Stimulated activated CD8-positive, alpha-beta memory T cell treated with anti-CD3 and anti-CD28 coated beads, Interleukin-15, amount 100 ng/mL, for 24 hours (primary cell): ENCODE measurements at places on chromosomes 5 and 9.
A peak's percentile ranks its signal among the peaks of the same experiment; 100 is the strongest.

DNA sequence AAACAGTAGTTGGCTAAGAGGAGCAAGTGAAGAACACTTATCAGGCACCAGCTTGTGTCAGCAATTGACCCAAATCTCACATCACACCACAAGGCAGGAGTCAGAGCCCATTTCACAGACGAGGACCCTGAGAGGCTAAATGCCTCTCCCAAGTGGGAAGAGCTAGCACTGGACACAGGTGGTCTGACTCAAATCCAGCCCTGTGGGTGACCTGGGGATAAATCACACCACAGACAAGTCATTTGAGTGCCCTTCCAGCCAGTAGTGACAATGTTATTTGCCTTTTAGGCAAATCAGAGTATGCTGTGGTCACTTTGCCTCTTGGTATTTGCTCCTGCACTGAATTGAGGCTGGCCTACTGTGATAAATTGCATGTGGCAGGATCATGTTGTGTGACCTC, 138.7 kb downstream of the SYK start:
- DNase-seq, result no peak

GRCh38 chr9:93098236-93098946, 2.4 kb downstream of the CARD19 start:
- DNase-seq, result no peak

- DNase-seq, result no peak
These were observed 468.1 kb upstream of the ACTBL2 start for GRCh38 chr5:57950616-57951228.

DNA sequence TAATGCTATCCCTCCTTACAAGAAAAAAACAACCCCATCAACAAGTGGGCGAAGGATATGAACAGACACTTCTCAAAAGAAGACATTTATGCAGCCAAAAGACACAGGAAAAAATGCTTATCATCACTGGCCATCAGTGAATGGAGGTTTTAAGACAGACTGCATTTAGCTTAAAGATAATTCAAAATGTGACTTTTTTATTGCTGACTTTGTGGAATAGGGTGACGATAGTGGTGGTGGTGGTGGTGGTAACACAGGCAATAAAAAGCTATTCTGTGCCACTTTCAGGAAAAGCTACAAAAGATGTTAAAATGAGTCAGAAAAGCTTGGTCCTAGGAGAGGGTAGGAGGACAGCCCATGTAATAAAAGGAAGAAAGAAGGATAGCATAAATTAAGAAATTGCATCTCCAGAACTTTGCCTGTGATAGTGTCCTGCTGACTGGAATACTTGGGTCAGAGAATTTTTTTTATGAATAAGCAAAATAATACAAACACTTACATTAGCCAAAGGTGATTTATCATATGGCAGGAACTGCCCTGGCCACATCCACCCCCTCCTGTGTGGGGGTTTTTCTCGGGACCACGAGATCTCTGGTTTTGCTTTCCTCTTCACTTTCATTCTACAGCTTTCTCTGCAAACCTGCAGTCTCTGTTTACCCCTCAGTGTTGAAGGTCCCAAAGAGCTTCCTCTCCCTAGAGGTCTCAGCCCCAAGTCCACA, 186.7 kb downstream of the DRD1 start:
- no peak for DNase-seq

GRCh38 chr5:77896338-77896737, 120.2 kb upstream of the TBCA start:
- no peak for DNase-seq

DNA sequence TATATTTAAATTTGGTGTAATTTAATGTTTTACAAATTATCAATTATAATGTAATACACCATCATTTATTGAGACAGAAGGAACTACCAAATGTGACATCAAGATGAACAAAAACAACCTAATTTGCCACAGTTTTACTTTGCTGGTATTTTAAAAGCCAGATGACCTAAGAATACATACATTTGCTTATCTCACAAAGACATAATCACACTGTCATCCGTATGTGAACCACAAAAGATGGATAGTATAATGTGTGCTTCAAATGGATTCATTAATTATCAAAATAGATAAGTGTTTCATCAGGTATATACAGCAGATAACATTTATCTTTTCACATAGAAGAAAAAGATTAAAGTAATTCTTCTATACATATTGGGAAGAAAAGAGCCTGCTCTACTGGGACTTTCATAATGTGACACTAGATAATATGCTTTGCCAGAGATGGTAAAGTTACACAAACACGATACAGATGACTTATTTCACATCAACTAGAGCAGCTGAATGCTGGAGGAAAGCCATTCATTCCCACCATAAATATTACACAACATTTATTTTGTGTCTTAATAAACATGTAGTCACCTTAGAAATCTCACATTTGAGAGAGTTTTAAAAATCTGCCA, 278.5 kb downstream of the ISL1 start:
- DNase-seq, result no peak

- DNase-seq, result no peak
These were observed 1313.5 kb upstream of the WWC1 start for GRCh38 chr5:166977911-166978422.

- peak; percentile 11 for DNase-seq
These were observed 316.2 kb upstream of the CLINT1 start for GRCh38 chr5:158174918-158175851.

GRCh38 chr9:134424818-134425217, 98.6 kb downstream of the RXRA start:
- DNase-seq, result no peak

DNA sequence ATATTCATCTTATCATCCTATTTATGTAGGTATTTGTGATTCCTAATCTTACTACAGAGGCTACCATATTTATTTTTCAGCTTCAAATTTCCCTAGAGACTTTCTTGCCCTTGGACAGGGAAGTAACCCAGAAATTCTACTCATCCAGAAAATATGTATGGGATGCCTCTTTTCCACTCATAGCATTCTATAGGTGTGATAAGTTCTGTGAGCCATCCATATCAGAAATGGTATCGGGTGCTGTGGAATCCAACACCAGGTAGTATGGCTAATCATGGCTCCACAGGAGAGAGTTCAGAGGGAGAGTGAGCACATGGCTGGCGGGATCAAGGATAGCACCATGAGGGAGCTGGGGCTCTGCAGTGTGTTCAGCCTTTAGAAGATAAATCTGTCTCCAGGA, 349.3 kb upstream of the ACTBL2 start:
- DNase-seq, result no peak

- DNase-seq, result no peak
These were observed 10.2 kb downstream of the CORO2A start for GRCh38 chr9:98182069-98182820.

- DNase-seq, result no peak
These were observed 23.6 kb upstream of the CDK5RAP2 start for GRCh38 chr9:120603591-120603990.

DNA sequence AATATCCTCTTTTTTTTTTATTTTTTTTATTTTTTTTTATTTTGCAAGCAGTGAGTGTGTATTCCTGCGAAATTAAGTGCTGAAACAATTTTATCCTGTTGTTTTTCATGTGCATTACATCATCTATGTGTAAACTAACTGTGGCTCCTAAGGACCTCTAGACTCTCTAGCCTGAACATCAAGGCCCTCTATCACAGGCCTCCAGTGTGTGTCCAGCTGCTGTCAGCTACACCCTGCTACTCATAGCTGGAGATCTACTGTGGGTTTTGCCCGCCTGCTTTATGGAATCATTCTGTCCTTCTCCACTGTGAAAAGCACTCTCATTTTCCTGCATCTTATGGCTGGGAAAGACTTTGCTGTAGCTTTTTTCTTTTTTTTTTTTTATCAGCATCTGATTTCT, 157.8 kb downstream of the KCTD16 start:
- DNase-seq, result no peak

DNA sequence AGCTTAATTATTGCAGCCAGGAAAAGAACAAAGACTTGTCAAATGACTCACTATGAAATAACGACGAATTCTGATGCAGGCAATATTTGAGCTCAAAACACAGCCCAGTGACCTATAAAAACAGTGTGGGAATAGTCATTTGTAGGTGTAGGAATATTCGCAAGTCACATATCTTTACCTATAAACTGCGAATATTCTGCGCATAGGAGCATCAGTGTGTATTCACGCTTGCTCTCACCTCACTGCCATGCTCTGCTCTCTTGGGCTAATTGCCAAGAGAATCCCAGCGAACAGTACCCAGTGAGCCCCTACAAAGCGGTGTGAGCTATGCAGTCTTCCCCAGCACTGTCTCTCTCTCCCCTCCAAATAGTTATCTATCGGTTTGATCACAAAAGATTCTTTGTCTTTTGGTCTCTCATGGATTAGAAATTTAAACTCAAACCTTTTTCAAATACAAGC, 74.2 kb downstream of the ST8SIA4 start:
- no peak for DNase-seq

DNA sequence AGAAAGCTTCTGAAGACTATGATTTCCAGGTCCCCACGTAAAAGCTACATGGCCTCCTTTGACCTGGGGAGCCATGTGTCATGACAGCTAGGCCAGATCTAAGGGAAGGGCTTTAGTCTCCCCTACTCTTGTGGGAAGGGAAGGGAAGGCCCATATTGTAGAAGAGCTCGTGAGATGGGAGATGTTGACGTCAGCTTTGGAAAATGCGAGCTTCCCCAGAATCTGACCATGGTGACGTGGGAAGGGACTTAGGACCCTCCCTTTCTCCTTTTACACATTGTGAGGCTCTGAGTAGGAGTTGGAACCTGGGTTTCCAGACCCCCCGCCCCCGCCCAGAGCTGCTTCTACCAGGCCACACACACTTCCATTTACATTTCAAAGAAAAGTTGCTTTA, 165.5 kb downstream of the SYK start:
- no peak for DNase-seq

- no peak for DNase-seq
These were observed 28.7 kb upstream of the MEGF9 start for GRCh38 chr9:120742951-120743416.

DNA sequence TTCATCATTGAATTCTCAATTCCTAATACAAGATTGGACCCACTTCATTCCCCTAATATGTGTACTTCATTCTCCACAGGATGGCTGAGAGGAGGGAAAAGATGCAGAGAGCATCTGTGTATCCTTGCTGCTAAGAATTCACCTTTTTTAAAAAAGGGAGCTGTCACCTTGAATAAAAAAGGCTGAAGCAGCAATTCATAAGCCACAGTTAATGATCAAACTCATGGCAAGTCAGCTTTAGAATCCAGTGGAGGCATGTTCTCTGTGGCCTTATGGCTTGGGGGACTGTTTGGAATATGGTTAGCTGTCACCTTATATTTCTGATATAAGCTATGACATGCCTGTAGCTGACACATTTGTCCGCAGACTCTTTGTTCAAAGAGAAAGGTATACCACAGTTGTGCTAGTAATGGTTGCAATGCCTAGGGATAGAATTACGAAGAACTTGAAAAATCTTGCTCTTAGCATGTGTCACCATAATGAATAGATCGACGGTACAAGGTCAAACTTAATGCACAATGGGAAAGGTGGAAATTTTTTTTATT, 256.8 kb upstream of the TNC start:
- DNase-seq, result no peak

- DNase-seq, result no peak
These were observed 5.8 kb upstream of the BICD2 start for GRCh38 chr9:92770360-92770995.

DNA sequence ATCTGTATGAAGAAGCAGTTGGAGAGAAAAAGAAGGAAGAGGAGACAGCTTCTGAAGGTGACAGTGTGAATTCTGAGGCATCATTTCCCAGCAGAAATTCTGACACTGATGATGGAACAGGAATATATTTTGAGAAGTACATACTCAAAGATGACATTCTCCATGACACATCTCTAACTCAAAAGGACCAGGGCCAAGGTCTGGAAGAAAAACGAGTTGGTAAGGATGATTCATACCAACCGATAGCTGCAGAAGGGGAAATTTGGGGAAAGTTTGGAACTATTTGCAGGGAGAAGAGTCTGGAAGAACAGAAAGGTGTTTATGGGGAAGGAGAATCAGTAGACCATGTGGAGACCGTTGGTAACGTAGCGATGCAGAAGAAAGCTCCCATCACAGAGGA, 48.7 kb downstream of the CMYA5 start:
- DNase-seq, result no peak

DNA sequence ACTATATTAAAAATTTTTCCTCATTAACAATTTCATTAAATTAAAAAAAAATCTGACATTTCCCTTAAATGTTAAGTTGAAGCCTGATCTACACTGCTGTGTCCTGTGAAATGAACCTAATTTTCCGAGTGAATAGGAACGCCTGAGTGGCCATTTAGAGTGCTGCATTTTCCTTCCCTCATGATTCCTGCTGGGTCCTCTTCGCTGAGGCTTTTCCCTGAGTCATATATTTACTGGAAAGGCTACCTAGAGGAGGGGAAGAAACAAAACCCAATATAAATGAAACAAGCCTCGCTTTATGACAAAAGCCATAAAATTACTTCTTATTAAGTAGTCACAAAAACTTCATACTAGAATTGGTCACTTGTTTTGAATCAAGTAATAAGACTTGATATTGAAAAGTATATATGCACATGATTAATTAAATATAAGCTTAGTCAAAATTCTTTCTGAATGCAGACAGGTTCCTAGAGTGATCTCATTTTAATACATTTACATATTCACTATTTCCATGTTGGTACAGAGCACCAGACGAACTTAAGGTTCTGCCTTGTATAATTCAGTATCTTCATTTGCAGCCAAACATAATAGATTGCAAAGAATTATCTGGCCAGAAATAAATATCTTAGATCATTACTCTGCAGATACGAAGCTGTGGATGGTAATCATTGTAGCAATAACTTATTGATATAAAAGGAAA, 6.3 kb upstream of the ISCA1 start:
- DNase-seq, result no peak

DNA sequence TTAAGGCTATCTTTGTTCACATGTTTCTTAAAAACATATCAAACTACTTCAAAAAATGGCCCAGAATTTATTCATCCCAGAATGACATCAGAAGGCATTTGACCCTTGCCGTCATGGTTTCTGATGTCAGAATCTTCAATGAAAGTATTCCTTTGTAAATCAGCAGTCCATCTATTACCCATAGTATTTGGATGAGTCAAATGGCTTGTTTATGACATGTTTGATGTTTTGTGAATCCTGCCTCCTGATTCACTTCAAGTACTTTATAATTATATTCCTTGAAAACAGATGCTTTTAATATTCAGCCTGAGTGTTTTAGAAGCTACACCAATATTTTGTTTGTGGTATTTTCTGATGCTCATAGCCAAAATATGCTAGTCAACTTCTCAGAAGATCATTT, 200.8 kb upstream of the MEF2C start:
- no peak for DNase-seq

- DNase-seq, result no peak
These were observed 1094.9 kb upstream of the C9orf72 start for GRCh38 chr9:28668158-28668557.

DNA sequence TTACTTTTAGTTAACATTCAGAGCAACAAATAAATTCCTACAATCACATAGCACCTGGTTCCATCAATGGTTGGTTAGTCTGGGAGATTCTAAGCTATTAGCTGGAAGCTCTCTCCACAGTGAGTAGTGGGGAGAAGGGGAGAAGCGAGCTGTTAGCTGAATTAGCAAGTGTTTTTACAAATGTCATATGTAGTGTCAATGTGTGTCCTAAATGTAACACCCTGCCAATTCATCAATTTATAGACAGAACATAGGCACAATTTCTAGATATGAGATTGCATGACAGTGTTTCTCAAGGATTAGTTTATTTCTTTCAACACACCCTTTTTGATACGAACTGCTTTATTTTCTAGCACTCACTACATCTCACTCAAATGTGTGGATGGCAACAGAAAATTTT, 349.0 kb downstream of the PDE4D start:
- no peak for DNase-seq
